IMR-90 (cell line): ENCODE measurements at places on chromosomes 2 and 18. TPM values are rescaled to one million over a fixed set of nuclear protein-coding genes. Genes with fewer than 3 reads are reported as not detected.

DNA sequence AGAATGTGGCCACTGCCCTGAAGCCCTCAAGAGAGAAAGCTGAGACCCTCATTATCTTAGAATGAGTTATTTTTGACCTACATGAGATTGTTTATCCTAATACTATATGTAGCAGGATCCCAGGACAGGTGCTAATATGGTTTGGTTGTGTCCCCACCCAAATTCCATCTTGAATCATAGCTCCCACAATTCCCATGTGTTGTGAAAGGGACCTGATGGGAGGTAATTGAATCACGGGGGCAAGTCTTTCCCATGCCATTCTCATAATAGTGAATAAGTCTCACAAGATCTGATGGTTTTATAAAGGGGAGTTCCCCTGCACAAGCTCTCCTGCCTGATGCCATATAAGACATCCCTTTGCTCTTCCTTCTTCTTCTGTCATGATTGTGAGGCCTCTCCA, 76.8 kb downstream of the CCBE1 start:
- DNase-seq, result no peak

DNA sequence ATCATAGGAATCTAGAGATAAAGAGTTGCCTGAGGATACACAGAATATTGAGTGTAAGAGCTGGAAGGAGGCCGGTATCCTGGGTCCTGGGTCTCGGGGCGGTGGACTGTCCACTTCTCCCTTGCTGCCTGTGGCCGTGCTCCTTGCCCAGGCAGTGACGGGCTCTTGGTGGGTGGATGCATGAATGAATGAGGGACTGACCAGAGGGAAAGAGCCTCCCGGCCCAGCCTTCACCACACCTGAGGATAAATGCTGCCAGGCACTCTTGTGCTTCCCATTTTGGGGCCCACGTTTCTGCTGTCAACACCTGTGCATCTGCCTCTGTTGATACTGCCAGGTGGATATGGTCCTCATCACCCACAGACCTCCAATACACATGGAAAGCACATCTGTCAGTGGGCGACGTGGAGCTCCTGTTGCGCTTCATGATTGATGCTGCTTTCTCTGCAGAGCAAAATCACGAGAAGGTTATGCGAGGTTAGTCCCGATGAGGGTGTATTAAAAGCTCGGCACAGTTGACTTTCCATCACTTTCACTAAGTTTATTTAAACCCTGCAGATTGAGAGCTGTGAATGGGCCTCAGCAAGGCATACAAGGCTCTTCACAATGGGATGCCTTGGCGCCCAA, 211.4 kb downstream of the LDLRAD4 start:
- DNase-seq, result no peak

- no peak for DNase-seq
Observed at GRCh38 chr2:65215946-65216345, 11.7 kb upstream of the ACTR2 start.

SLC30A3 gene
- under 0.01 TPM in 1 of 2 replicates, not detected in the other for total RNA-seq

GRCh38 chr2:26971911-26972786, 1.7 kb downstream of the MAPRE3 start:
- DNase-seq, result no peak

FSHR gene
- total RNA-seq, result not detected in 2 replicates

DNA sequence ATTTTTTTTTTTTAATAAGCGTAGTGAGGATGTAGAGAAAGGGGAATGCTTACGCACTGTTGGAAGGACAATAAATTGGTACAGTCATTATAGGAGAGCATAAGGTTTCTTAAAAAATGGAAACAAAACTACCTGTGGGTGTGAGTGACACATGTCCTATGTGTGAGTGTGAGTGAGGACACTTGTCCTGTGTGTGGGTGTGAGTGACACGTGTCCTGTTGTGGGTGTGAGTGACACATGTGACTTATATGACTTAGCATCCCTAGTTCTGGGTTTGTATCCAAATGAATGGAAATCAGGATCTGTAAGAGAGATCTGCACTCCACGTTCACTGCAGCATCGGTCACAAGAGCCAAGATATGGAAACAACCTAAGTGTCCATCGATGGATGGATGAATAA, 91.8 kb downstream of the CBLN2 start:
- no peak for DNase-seq

- DNase-seq, result no peak
Observed at GRCh38 chr2:15377202-15377601, 183.9 kb downstream of the NBAS start.

DNA sequence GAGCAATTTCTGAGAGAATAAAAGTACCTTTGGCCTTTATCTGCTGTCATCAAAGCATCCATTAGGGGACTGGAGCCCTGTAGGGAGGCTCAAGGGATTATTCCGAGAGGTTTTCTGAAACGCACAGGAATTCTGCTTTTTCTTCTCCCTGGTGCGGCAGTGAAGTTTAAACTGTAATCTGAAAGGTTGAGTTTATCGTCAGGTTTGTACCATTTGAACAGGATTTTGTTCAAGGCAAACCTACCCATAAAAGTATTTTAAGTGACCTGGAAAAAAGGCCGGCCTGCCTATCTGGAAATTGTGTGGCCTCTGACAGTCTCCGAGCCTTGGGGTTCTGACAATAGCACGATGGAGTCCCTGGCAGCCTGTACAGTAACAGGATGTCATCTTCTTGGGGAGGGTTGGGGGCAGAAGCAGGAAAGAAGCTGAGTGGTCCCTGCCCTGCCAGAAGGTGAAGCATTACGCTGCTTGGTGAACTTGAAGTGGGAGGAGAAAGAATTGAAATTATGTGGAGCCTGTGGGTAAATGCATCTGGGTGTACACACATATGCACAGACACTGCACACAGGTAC, 272.0 kb downstream of the CYRIA start:
- no peak for DNase-seq
